Astrocyte of the spinal cord (primary cell): ENCODE measurements at places on chromosomes 7 and 10.

DNA sequence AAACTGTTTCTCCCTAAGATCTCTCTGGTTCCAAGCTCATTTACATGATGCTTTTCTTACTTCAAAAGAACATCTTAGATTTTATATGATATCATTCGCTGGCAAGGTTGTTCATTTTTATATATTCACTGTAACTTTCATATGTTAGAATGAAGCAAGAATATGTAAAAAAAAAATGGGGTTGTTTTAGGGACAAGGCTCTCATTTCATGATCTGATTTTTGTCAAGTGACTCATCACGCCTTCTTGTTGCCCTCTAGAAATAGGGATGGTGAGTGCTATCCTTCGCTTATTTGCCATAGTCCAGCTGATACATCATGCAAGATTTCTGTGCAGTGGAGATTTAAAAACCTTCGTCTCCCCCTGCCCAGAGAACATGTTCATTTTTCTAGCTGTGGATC is 14.0 kb upstream of the CELF2 start:
- no peak for DNase-seq

DNA sequence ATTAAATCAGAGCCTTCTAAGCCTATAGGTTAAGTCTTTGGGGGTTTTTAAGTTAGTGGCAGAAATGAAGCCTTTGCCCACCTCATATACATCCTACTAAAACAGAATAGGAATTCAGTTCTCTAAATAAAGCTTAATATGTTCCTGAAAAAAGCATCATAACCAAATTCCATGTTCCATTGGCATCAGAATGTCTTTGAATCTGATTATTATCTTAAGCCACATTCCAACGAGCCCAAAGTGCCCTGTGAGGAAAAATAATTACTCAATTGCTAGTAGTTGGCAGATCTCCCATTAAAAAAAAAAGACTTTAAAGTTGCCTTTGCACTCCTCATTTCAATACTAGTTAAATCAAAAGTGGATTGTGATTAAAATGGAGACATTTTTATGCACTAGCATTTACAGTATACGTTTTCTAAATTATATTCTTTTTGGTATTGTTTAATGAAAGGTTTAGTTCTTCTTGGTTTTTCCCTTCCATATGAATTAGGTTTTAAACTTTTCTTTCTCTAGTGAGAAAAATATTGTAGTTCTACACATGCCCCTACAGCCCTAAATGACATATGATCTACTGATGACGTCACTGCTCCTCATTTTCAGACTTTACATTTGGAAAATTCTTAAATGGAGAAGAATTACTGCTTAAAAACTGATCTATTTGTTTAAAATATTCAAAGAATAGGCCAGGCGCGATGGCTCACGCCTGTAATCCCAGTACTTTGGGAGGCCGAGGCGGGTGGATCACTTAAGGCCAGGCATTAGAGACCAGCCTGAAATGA is 54.3 kb upstream of the CABCOCO1 start:
- peak; percentile 16 for DNase-seq

DNA sequence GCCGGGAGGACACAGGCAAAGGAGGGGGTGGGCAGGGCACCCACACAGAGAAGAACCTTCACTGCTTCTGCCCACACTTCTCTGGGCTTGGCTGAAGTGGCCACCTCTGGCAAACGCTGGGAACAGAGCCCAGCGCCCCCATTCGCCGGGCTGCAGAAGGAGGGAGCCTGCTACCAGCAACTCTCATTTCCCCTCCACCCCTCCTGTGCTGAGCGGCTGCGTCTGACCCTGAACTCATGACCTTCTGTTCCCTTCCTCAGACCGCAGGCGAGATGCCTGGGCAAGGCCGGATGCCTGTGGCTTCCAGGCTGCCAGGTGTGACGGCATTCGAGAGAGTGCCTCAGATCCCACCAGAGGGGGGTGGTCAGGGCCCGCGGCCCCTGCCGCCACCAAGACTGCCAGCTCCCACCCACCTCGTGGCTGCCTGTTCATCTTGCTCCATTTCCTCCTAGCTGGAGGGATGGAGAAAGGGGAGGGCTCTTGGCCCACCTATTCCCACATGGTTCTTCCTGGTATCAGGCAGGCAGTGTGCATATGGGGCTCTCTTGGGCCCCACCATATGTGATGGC is 19.8 kb downstream of the DNAJB12 start:
- peak; percentile 100 for DNase-seq

GRCh38 chr10:96708456-96708855 is 11.9 kb downstream of the PIK3AP1 start:
- no peak for DNase-seq

- DNase-seq, result no peak
Observed at GRCh38 chr10:86512137-86512536, 9.5 kb downstream of the WAPL start.

DNA sequence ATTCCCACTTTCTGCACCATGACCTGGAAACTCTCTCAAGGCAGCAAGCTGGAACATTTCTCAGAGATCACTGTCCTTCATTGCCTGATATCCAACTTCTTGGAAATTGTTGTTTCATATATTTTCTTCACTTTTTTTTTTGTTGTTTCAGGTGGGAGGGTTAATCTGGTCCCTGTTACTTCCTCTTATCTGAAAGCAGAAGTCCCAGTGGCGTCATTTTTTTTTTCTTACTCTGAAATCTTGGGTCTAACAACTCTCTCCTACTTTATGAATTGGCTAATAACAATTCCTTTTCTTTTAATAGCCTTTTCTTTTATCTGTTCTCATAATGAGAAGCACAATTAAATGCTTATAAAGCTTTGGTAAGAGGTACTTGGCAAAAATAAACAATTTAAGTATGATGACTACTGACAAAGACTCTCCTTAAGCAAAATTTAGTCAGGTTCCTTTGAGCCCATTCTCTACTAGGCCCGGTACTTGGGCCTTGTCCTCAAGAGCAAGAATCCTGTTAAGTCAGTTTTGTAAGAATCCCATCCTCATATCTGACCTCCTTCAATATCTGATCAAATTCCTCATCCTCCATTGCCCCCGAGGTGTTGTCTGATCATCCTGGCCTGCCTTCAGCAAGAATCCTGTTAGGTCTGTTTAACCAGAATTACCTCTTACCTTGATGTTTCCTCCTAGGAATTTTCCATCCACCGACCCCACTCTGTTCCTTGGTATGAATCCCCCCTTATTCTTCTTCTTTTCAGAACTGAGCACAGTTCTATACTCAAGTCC is 11.5 kb upstream of the CC2D2B start:
- DNase-seq, result no peak

GRCh38 chr10:112047674-112048073 is 135.9 kb downstream of the GPAM start:
- no peak for DNase-seq

- peak; percentile 72 for DNase-seq
Observed at GRCh38 chr7:142357953-142358520, 100.2 kb upstream of the PRSS58 start.

DNA sequence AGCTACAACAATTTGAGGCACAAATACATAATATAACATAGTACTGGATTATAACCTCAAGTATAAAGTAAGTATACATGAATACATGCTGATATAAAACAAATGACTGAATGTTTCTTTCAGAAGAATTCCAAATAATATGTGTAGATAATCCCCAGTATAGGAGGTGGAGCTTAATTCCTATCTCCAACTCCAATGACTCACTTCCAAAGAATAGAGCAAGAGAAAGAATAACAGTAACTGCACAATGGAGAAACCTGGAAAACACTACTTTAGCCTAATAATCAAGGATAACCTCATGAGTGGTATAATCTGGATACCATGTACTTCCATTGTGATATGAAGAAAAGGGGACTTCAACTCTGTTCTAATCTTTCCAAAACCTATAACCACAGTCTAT is 13.7 kb upstream of the SEMA3C start:
- no peak for DNase-seq

- no peak for DNase-seq
Observed at GRCh38 chr7:27164367-27165088, 809 bp downstream of the HOXA9 start.

- no peak for DNase-seq
Observed at GRCh38 chr10:129085811-129086210, 381.2 kb upstream of the MGMT start.

DNA sequence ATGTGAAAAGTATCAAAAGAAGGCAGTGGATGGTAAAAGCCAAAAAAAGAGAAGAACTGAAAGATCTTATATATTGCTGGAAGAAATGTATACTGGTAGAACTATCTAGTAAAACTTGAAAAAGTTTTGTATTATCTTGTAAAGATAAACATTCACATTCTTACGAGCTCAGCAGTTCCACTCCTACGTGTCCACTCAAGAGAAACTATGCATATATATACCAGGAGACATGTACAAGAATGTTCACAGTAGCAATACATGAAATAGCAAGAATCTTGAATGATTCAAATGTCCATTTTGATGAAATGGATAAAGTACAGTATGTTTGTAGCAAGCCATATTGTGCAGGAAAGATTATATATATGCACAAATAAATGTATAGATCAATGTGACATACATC is 155.0 kb downstream of the RNF133 start:
- DNase-seq, result no peak
